Thoracic aorta (tissue), 2 donors: ENCODE measurements at places on chromosomes 2 and 18. TPM values are rescaled to one million over a fixed set of nuclear protein-coding genes. Genes with fewer than 3 reads are reported as not detected.

The SLC16A14 gene
- 3.0 TPM for total RNA-seq

The ELOA2 gene
- total RNA-seq, result not detected

The SRD5A2 gene
- total RNA-seq, result not detected

- no peak for DNase-seq
Observed at GRCh38 chr2:161173541-161174194, 13.4 kb downstream of the TANK start.

DNA sequence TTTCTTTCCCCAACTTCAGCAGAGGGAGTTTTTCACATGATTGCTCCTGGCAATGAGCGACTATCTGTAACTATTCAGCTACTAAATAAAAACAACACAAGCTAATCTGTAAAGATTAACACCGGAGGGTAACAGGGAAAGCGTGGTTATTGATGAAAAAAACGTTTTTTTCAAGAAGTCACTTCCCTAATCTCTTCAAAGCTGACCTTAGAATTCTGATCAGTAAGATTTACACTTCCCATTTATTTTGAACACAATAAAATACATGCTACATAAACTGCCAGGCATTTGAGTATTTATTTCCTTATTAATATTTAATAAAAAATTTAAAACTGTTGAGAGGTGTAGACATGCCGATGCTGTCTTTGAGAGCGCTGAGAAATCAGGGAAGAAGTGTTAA lies 207.4 kb upstream of the HDAC4 start:
- DNase-seq, result no peak

DNA sequence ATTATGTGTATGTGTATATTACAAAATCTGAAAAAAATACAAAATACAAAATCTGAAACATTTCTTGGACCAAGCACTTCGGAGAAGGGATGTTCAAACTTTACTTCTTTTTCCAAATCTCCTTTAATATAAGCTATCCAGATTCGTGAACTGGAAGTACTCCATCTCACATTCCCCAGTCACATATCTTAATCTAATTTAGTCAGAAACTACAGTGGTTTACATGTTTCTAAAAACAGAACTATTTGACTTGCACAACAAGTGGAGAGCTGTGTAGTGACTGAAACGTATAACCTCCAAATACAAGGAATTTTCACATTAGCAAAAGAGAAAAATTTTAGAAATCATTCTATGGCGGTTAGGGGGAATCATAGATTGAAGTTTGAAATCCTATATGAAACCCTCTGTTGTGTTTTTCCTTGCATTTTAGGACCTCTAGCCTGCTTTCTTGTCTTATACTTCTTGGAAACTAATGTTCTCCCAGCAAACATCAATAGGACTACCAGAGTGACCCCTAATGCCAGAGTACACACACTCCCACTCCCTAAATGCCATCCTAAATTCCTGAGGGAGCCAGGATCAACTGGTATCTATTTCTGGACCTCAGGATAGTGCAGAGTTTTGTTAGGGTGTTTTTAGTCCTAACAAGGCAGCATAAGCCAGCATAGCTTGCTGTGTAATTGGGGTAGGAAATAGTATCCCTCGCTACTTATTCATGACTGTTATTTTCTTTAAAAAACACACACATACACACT lies 30.2 kb upstream of the ROCK1 start:
- DNase-seq, result no peak

GRCh38 chr2:88885275-88885674 lies 193.8 kb downstream of the RPIA start:
- no peak for DNase-seq

GRCh38 chr2:42974721-42975717 lies 182.6 kb upstream of the HAAO start:
- no peak for DNase-seq

GRCh38 chr18:56322406-56322805 lies 316.0 kb downstream of the TXNL1 start:
- no peak for DNase-seq

- DNase-seq, result no peak
Observed at GRCh38 chr18:29003194-29003593, 826.3 kb upstream of the CDH2 start.

DNA sequence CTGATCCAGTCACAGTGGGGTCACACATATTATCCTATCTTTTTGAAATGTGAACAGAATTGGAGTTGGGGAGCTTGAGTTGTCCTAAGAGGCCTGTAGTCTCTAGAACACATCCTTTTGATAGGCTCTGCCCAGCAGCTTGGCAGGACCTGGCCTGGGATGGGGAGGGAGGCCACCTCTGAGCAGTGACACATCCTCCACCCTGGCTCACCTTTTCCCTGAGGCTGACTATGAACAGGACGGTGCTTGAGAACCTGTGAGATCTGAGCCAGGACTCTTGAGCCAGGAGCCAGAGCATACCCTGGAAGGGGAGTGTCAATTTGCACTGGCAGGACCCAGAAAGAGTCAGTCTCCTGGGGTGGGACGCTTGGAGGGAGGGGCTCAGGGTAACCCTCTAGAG lies 17.7 kb upstream of the ATP6V1B1 start:
- DNase-seq, result no peak

The TCF23 gene
- not detected for total RNA-seq

GRCh38 chr2:133871545-133872209 lies 303.4 kb upstream of the NCKAP5 start:
- no peak for DNase-seq

DNA sequence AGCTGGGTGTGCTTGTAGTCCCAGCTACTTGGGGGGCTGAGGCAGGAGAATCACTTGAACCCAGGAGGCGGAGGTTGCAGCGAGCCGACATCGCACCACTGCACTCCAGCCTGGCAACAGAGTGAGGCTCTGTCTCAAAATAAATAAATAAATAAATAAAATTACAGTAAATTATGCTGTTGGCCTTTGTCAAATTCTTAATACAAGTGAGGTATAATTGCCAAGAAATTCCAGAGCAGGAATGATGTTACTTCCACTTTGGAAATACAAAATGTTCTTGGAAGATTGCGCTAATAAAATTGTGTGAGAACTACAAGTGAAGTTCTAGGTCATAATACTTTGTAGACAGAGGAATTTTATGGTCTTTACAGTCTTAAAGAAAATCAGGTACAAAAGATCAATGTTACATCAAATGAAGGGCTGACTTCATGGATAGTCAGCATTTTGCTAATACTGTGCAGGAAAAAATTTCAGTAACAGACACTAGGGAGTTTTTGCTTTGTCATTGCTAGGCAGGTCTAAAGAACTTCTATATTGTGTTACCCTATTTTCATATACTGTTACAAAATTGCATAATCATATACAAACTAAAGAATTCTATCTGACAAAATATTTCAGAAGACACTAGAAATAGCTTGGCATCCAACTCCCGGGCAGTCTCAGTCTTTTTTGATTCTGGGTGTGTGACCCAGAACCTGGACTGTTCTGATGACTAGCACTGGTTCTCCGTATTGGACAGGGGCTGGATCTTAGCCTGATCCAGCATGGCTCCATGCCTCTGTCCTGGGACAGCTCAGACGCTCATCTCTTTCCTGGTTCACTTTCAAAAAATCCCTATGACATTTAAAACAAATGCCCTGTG lies 76.0 kb upstream of the STK17B start:
- no peak for DNase-seq

DNA sequence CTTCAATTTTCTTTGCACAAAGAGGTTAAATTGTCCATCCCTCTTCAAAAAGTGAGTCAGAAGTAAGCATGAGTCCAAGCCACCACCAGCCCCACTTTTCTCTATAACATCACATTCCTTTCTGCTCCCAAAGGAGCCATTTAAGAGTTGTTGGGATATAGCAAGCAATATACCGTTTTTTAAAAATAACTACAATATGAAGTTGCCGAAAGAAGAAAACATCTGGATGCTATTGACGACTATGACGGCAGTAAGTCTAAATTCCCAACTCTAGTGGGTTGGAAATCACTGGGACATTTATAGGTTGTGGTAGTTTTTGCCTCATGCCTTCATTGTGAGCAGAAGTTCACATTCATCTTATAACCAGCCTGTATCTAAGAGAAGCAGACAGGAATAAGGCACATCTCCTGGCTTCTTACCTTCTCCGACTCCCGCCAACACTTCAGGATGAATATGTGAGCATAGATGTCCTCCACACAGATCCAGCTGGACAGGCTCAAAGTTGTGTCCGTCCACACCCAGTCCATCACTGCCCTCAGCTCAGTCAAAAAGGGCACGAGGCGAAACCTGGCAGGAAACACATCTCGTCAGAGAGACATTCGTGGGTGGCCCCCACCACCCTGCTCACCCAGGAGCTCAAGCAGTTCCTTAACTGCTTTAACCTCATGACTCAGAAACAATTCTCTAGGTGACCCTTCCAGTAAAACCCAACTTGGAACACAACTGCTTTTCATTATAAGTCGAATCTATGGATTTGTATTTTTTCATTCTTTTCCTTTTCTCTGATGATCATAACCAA lies 163.6 kb downstream of the NAPG start:
- no peak for DNase-seq

The HRH4 gene
- total RNA-seq, result not detected

DNA sequence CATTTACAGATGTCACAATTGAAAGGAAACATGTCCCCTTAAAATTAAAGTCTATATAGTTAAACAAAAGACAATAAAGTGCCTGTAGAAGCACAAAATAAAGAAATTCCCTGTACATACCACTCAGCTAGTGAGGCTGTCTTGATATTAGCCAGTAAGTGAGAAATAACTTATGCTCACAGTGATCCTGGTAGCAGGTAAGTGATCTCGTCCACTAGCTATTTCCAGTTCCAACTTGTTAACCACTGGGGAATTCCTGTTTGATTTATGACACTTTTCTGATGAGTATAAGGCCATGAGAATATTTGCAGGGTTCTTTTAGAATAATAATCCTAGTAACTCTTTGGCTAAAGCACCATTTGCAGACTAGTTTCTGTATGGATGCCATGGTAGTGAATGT lies 127.9 kb upstream of the PGAP1 start:
- no peak for DNase-seq

DNA sequence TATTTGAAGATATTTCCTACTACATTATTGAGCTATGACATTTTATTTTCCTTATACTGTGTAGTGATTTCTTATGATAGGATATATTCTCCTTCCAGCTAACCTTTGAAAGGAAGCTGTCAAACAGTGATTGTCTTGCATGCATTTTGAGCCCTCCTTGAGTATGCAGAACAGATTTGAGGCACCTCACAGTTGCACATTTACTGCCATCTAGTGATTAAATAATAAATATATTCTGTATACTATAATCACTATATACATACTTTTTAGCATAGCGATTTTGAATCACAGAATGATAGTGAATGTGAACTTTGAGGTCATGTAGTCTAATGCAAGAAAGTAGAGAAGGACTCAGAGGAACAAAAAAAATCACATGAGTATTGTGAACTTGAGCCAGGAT lies 268.4 kb upstream of the CDH19 start:
- DNase-seq, result no peak

The POLR1B gene
- 30.8 TPM for total RNA-seq

The EGR4 gene
- total RNA-seq, result not detected

DNA sequence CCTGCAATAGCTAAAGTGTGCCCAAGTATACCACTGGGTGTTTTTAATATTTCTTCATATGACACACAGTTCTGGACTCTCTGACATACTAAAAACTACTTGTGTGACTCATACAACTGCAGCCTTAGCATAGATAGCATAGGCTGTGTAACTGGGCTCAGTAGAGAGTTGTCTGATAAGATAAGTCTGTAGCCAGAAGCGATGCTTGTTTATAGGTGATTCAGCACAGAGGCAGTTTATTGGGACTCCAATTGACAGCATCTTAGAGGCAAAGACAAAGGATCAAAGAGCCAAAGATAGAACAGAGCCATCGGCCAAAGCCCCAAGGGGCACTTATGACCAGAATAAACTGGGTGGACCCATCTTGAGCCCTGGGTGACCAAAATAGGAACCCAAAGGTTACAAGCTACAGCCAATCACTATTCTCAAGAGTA lies 42.3 kb downstream of the AAK1 start:
- no peak for DNase-seq

The DSC1 gene
- not detected for total RNA-seq

The CHRNG gene
- total RNA-seq, result not detected

DNA sequence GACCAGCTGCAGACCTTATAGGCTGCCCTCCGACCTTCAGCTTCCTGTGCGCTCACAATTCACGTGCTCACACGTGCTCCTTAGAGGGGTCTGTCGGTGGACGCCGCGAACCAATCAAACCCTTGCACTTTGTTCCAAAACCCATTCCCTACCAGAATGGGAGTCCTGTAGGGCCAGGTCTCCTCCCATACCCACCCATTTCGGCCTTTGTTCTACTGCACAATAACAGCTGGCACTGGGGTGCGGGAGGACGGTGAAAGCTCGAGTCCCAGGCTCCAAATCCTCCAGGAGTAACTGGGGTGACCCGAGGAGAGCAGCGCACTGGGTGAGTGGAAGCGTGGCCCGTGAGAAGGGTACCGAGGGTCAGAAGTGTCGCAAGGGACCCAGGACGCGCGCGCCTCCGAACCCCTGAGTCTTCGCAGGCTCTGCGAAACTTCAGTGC lies 13.0 kb downstream of the SIX3 start:
- DNase-seq, result no peak

The CHST10 gene
- 4.6 TPM for total RNA-seq

DNA sequence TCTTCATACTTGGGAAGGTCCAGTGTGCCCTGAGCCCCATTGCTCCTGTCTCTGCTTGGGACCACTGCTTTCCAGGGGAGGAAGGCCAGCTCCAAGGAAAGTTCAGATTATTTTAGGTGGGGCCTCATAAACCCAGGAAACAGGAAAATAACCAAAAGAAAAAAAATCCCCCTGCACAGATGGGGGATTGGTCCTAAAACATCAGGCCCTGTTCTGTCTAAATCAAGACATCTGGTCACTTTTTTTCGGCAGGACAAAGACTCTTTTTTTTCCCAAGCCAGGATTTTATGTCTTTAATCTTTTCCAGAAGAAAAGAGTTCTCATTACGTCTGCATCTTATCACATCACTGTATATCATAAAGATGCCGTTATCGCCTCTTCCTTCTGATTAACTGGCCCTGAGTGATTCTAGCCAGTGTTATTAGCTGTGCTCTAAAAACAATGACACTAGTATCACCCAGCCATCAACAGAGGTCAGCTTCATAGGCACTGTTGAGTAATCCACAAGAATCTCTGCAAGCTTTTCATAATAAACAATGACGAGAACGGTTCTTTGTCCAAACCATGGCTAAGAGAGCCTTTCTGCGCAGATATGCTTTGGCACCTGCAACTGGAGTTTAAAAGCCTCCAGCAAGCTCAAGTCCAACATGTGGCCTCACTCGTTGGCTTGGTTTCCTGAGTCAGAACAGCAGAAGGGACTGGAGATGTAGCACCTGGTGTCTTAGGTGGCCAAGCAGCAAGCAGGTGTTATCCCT lies 138.2 kb downstream of the VAPA start:
- DNase-seq, result no peak

The AMMECR1L gene
- 18.6 TPM for total RNA-seq

- peak; percentile 33 for DNase-seq
Observed at GRCh38 chr2:217713395-217714286, 289.2 kb downstream of the TNS1 start.
